ENCODE measurements at places on chromosomes 3 and 15.

GRCh38 chr3:109117939-109118338 lies at the start of gene MORC1:
Gene MORC1 (minus strand): TSS chr3:109118134. CDS start chr3:109118059, 75 bp downstream.
- DNase-seq, result no peak

GRCh38 chr3:17431484-17432045 lies 310.9 kb downstream of the TBC1D5 start:
- no peak for DNase-seq

DNA sequence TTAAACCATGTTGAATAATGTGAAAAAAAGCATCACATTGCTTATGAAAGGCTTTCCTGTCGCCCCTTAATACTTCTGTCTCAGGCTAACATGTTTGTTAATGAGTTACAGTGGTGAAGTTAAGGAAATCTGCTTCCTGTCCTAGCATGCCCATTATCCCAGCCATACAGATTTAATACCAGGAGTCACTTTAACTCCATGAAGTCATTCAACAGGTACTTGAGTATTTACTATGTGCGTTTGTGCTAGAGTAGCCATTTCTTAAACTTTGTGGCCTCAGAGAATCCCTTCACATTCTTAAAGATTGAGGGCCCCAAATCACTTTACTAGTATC lies 10.1 kb upstream of the SETD5 start:
- DNase-seq, result no peak

GRCh38 chr15:27036210-27036609 lies 65.2 kb downstream of the GABRG3 start:
- DNase-seq, result no peak

DNA sequence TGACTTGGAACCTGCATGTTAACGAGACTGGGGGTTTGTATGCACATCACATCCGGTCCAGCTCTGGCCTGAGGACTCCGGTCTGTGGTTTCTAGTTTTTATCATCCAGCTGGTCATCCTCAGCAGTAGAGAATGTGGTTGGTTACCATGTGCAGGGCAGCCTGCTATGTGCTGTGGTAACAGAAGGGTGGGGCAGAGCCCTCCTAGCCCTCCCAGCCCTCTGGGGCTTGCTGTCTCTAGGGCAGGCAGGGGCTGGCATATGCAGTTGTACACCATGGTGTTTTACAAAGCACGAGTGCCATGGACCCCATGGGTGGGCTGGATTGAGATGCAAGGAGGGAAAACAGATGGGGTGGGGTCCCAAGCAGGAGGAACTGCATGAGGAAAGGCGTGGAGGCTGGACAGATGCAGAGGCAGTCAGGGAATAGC lies 70.2 kb downstream of the APBA2 start:
- no peak for DNase-seq

DNA sequence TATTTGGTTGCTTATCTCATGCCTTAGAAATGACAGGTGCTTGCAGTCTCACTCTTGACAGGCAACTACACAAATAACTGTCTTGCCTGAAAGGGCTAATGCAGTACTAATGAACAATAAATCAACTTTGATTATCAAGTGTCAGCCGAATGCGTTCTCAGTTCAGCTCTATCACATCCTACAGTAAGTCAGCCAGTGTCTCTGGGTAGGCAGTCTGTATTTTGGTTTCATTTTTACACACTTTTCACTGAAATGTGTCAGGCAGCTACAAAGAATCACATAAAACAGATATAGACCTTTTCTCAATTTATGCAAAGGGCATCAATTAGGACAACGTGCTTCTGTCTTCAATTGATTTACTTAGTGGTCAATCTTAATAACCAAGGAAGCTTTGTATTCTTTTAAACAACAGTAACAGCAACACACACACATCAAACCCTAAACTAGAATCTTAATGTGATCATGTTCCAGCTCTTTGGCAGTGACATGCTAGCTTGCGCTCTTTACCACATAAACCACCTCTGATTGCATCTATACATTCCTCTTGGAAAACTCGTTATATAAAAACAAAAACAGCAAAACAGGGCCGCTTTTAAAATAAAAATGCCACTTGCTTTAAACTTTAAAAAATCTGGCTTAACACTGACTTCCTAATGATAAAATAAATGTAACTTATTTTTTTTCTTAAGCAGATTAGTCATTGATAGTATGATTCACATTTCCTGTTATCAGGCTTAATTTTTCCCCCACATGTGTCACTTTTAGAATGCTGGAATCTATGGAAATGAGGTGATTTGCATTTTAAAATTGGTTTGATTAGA lies 520.4 kb downstream of the FOXP1 start:
- DNase-seq, result no peak

All from CD4-positive, alpha-beta T cell treated with Interleukin-1 beta for 1 hour (primary cell).